ENCODE measurements at places on chromosomes 5 and 9.

DNA sequence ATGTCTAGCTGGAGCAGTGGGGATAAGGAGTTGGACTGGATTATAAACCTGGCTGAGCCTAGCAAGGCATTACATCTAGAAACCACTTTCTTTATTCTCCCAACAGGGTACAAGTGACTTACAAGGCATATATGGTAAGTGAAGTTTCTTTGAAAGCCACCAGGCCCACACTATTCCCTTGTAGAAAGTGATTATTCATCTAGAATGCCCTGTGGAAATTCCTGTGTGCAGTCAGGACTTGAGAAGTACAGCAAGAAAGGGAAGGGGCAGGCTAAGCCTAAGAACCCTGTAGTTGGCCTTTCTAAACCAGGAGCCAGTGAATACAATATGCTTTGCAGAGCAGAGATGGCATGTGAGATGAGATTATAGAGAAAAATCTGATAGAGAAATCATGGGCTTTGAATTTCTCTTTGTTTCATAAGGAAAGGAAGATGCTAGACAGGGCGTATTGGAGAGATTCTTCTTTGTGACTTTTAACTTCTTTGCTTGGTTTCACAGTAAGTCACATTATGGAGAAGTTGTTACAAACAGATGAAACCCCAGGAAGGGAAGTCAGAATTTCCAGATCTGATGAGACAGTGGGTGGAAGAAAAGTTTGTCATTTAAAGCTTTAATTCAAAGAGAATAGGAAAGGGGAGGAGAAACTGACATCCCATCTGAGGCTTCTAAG, 321.7 kb downstream of the NDUFS4 start:
- DNase-seq = peak; percentile 50

DNA sequence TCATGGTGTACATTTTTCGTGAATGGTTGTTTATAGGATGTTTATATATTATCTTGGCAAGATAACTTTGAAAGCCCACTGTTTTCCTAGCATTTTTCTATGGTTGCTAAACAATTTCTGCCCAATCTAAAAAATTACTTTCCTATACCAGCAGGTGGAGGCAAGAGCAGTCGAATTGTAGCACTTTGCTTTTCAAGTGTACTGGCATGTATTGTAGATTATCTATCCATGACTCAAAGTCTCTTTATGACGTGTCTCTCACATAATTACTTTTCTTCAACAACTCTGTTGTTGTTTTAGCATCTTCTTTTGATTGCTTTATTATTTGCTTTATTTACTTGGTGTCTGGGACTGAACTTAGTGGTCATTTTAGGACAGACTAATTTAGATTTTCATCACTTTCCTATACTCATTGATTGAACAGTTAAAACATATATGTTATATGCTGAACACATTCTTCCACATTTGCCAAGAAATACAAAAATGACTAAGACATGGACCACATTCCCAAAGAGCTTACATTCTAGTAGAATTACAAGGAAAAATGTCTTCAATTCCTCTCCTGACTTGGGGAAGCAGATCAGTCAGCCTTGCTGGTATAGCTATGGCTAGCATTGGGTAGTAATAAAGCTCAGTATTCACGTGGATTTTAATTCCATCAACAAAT, 20.7 kb downstream of the NLN start:
- peak; percentile 73 for DNase-seq

- DNase-seq = no peak
Measured at GRCh38 chr9:132995879-132996278, 17.4 kb downstream of the GFI1B start.

DNA sequence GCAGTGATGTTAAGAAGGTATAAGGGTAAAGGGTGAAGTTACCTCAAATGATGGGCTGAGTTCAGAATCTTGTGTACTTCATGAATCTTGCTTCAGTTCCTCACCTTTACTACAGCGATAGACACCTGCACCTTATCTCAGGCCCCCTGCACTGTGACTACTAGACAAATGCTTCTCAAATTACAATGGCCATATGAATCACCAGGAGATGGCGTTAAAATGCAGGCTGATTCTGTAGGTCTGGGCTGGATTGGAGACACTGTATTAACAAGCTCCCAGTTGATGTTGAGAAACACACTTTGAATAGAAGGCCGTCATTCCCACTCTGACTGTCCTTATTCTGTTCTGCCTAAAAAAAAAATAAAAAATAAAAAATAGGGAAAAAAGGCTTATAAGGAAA, 29.8 kb downstream of the TARS1 start:
- peak; percentile 33 for DNase-seq

- DNase-seq = peak; percentile 39
Measured at GRCh38 chr5:139512786-139513390, 30.3 kb upstream of the STING1 start.

DNA sequence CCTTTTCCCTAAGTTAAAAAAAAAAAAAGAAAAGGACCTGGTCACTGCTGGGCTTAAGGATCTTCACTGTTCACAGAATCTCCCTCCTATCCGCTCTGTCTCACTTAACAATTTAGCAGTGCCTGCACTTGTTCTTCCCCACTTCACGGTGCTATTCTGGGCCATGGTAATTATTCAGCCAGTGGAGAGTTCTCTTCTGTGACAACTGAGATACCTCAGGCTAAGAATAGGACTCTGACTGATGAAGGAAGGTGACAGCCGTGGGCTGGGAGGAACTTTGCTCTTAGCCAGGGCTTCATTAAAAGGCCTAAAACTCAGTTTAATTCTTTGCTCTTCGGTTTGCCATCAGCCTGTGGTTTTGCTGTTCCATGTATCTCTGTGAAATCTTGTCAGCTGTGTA, 51.9 kb upstream of the ENTREP1 start:
- DNase-seq = no peak

GRCh38 chr5:151897896-151898295, 26.8 kb downstream of the GLRA1 start:
- no peak for DNase-seq

DNA sequence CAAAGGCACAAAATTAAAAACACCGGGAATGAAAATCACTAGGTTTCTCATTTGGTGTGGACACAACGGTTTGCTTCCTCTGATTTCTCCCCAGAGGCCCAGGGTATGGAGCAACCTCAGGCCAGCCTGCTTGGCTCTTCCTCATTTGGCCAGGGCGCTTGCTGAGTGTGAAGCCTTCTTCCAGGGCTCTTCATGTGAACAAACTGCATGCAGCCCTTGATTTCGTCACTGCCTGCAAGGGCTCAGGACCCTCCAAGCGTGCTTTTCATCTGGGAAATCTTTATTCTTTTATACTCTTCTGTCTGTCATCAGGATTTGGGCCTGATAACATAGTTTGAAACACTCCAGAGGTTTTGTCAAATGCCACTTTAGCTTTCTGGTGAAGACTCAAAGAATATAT, 122.6 kb upstream of the KLF4 start:
- DNase-seq = peak; percentile 95

DNA sequence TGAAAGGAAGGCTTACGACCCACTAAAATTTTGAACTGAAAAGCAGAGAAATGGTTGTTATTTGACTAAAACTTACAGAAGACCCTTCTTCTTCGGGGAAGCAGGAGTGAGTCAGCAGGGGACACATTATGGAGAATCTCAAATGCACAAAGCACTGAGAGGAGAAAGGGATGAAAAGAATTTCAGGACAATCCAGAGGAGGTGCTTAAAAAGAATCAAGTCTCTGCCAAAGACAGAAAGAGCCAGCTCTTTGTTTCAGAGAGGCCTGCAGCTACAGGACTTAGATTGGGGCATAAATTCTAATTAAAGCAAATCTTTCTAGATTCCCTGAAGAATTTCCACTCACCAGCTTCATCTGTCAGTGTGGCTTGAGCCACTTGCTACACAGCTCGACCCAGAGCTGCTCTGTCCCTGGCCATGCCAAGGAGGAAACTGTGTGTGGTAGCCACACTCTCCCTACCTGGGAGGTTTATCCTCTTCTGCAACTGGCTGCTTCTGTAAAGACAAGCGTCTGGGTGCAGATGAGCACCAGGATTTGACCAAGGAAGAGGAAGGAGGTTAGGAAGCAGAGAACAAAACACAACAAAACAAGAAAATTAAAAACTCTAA, 89.9 kb downstream of the SEMA5A start:
- no peak for DNase-seq

DNA sequence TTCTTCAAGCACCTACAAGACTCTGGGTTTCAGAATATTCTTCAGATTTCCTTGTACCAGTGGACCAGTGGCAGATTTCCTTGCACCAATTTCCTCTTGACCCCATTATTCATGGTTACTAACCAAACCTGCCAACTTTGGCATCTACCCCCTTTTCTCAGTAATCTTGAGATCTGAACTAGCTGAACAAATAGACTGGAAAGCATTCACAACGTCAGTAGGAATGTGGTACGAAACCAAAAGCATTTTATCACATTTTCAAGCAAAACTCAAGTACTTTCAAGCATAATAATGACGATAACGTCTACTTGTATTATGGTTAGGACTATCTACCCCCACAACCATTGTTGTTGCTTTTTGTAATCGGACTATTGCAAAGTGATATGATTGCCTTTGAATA, 1217.3 kb downstream of the PTPRD start:
- no peak for DNase-seq

DNA sequence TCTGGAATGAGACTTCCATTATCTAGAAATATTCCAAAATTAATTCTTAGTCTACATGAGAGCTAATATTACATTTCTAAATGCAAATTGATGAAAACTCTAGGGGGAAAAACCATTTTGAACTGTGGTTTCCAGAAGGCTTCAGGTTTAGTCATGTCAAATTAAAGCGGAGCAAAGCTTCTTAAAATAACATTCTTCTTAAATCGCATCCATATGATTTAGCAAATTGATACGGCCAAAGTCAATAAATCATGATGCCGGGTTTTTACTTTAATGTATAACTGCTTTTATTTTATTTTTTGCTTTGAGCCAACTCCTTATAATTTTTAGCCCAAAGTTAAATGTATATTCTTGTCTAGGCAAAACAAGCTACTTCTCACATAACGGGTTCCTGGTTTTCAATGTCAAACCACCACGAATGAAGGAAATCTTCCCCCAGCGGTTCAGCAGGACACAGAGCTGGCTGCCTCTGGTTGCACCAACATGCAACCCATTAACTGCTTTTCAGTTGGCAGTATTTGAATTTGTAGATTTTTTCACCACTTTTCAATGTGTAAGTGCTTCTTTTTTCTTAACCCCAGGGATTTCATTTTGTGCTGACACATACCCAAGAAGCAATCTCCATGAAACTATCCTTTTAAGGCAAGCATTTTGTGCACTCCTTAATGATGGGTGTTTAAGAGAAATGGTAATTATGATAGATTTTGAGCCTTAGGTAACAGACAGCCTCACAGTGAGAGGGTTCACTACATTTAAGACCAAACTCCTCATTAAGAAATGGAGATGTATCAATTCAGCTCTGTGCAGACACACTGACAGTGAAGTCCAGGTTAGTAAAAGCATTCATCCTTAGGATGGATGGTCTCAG, 35.5 kb downstream of the EFNA5 start:
- DNase-seq = no peak

DNA sequence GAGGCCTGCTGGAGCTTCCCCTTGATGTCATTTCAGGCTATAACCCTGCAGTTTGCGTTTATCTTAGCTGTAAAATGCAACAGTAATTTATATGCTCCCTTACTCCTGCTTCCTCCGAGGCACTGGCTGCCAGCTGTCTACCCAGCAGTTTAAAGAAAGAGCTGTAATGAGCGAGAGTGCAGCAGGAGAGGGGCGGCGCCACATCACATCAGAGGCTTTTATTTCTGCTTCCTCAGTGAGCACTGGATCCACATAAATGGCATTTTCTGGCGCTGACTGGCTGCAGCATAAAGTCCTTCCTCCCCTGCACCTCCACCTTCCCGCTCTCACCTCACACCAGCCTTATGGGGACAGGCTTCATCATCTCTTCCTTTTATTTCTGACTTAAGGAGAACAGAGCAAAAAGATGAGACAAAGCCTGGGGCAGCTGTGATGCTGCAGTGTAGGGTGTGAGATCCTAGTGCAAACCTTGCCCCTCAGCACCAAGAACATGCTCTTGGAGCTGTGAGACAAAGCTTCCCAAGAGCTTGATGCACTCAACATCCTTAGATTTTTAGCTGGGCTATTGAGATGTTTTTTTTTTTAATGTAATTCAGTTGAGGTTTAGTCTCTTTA, 829.6 kb upstream of the ZNF608 start:
- no peak for DNase-seq

DNA sequence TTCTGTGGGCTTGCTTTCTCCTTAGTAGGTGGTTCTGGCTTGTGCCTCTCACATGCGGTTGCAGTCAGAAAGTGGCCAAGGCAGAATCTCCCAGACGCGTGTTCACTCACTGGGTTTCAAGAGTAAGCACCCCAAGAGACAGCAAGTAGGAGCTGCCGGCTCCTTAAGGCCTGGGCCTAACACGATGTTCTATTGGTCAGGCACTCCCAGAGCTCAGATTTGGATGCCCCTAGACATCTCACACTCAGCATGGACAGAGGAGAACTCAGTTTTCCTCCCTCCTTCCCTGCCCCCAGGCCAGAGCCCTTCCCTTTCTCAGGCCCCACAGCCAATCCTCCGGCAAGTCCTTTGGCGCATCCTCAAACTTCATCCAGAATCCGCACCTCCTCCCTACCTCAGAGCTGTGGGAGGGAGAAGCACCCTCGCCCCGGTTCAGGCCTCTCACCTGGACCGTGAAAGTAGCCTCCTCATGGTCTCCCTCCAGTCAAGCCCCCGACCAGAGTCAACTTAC, 6.5 kb upstream of the CARD19 start:
- DNase-seq = no peak

DNA sequence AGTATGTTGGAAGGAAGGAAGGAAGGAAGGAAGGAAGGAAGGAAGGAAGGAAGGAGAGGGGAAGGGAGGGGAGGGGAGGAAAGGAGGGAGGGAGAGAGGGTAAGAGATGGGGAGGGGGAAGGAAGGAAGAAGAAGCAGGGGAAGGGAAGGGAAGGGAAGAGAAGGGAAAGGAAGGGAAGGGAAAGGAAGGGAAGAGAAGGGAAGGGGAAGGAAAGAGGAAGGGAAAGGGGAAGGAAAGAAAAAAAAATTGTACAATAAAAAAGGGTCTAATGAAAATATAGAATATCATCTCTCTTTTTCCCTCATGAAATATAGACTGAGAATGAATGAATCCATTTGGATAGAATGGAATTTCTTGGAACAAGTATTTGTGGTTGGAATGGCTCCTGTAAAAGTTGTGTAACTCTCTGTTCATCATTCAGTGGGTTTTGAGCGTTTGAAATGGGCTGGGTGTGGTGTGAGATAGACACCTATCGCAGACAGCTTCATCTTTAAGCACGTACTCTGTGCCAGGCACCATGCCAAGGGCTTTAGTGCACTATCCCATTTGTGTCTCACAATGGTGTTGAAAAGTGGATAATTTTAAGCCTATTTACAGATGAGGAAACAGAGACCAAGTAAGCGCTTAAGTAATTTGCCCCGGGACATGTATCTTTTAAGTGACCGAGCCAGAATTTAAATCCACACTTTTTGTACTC, 11.6 kb upstream of the PAPPA start:
- no peak for DNase-seq

DNA sequence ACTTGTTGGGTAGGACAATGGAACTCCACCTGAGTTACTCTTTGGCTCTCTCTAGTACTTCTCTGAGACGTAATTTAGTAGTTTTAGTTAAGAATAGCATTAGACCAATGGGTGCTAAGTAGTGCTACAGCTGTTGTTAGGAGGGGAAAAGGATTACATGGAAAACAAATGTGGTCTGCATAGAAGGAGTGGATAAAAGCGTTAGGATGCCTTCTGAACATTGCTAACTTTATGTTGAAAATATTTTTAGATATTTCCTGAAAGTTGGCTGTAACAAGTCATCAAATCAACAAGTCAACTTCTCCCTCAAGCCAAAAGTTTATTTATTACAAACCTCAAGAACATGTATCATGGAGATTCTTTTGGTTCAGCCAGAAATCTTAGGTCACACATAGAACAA, 409.5 kb upstream of the MEF2C start:
- DNase-seq = no peak
